ENCODE measurements at places on chromosomes 4 and X.

GRCh38 chr4:109065006-109065405, 237.5 kb downstream of the COL25A1 start:
- DNase-seq, result no peak

DNA sequence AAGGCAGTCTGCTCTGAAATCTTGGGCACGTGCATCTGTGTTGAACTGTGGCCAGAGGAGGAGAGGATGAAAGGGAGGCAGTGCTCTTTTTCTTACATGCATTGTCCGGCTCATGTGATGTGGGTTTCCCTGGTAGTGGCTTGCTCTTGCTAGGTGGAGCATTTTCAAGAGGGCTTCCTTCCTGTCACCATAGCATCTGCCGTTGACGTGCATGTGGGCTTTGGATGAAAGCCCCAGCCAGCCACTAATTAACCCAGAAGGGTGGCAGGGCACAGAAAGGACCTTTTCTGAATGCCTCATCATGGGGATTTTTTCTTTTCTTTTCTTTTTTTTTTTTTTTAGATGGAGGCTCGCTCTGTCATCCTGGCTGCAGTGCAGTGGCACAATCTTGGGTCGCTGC, 121.3 kb downstream of the GPR143 start:
- no peak for DNase-seq

GRCh38 chr4:141330616-141331015, 109.9 kb downstream of the ZNF330 start:
- no peak for DNase-seq

- no peak for DNase-seq
These were observed at the start of gene ADH1C for GRCh38 chr4:99352602-99353537. Gene ADH1C (minus strand): TSS chr4:99352746. CDS start chr4:99352675, 71 bp downstream.

Measured in ovary (tissue), 10 donors.